Stimulated activated CD8-positive, alpha-beta memory T cell treated with anti-CD3 and anti-CD28 coated beads, Interleukin-2, amount 100 ng/mL, for 1 hour (primary cell): ENCODE measurements at places on chromosomes 11 and 22.

DNA sequence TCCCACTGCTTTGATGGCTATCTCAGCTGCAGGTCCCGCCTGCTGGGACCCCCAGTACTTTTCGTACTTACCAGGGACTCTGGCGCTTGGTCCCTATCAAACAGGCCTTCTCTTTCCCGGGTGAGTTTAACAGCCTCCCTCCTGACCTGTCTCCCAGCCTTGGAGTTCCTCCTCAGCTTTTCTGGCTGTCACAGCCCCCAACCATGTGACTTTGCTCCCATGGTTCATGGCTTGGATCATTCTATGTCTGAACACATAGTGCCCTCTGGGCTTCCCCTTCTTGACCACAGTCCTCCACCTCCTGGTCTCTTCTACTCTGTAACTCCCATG is 56.9 kb downstream of the PARVA start:
- DNase-seq, result no peak

DNA sequence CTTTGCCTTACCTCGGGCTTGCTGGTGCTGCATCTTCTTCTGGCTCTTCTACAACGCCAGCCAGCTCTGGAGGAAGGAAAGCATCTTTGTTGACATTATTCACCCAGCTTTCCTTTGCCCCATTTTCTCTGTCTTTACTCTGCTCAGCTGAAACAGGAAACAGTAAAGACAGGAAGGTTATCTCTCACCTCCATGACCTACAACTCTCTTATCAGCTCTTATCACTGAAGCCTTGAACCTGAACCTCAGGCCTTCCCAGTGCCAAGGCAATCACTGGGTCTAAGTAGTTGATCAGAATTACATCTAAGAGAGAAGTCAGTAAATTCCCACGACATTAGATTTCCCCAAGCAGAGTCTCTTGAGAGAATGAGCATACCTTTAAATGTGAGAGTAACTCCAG is 59.6 kb upstream of the CCDC89 start:
- DNase-seq, result no peak

- DNase-seq, result peak; percentile 19
These were observed 15.8 kb downstream of the TMEM258 start for GRCh38 chr11:61776561-61777075.

- DNase-seq, result no peak
These were observed 22.6 kb downstream of the ACO2 start for GRCh38 chr22:41491374-41492100.

DNA sequence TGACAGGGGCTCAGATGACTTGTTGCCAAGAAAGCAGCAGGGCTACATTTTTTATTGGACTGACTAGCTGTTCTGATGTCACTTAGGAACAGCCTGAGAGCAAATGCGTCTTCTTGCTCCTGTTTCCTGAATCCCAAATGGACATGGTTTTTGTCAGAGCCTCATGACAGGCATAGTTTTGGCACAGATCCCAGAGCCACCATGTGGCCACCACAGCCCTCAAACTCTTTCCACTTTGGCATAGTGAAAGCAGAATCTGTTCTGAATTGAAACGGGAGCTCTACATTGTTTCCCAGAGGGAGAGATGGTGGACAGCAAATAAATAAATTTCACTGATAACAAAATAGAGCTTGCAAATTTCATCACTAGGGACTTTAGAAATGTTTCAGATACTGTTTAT is 222.2 kb downstream of the C11orf87 start:
- DNase-seq, result no peak

DNA sequence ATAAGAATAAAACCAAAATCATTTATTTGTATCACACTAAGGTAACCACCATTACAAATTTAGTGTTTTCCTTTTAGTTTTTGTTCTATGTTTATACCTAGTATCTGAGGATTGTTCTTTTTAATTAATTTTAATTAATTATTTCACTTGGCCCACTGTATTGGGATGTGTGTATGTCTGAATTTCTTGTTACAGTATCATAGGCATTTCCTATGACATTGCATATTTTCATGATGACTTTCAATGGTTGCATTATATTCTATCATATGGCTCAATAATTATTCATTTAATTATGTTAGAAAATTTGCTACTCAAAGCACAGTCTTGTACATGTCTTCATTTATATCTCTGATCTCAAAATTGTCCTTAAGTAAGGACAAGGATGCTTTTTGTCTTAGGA is 41.0 kb downstream of the C11orf71 start:
- DNase-seq, result no peak

- DNase-seq, result no peak
These were observed 4.6 kb upstream of the MICAL3 start for GRCh38 chr22:18028817-18029527.

- DNase-seq, result no peak
These were observed 22.8 kb upstream of the GPR83 start for GRCh38 chr11:94424011-94424410.

- DNase-seq, result no peak
These were observed 8.3 kb downstream of the PICK1 start for GRCh38 chr22:38065539-38065938.

- DNase-seq, result no peak
These were observed 16.5 kb downstream of the HIPK3 start for GRCh38 chr11:33273656-33274055.

DNA sequence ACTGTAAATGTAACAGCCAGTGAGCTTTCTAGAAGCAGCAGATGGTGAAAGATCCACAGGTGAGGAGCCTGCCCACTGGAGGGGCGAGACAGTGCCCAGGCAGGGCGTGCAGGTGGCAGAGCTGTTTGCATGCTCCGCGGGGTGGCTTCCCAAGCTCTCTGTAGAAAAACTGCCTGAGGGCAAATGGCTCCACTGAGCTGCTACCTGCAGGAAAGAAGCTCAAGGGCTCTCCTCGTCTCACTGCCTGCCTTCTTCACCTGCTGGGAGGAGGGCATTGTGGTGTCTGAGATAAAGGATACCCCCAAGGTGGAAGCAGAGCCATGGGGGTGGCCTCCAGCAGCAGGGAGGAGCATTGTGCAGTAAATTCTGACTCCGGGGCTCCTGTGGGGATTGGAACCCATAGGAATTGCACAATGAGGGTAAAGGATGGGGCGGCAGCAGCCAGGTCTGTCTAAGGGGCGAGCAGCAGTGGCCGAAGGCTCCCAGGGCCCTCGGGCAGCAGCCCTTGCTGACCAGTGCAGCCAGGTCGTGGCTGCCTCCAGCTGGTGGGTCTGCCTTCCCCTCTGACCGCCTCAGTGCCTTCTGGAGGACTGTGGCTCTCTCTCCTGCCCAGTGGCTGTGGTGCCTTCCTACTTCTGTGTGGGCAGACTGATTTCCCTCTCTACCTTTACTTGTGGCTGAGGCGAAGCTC is 28.0 kb upstream of the CABP7 start:
- DNase-seq, result no peak

GRCh38 chr11:44854086-44854485 is 96.6 kb downstream of the TP53I11 start:
- no peak for DNase-seq

DNA sequence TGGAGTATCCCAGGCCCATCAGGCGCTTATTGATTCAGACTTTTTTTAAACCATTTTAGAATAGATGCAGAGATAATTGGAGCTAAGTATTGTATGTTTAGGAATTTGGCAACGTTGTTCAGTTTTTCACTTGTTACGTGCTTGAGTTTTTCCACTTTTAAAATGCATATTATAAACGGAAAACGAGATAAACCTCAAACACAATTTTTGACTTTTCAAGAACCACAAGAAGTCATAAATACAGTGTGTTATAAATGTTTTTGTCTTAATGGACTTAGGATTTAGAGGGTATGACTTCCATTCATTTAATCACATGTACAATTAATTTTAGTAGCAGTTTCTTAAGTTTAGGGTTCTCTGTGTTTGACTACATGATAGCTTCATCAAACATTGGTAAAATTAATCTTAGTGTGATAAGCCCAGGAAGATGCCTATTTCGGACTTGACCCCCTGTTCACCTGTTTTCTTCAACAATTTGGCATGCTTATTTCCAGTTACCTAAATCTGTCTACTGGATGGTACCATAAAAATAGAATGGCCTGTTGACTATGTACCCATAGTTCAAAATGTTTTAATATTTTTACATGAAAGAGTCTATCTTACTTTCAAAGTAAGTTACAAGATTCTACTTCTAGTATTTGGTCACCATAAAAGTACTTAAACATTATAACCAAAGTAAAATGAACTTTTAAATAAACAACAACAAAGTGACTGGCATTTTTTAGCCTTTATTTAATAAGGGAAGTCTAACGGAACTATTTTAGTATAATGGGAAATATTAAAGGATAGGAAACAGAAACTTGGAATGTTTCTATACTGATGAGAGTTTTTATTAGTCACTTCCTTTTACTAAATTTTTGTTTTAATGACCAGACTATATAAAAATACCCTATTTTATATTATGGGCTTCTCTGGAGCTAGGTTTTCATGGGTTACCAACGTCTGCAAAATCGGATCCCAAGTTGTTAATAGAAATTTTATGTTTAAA is 1.4 kb downstream of the ZC3H12C start:
- no peak for DNase-seq

- DNase-seq, result no peak
These were observed 49.9 kb upstream of the LDLRAD3 start for GRCh38 chr11:35893796-35894475.

DNA sequence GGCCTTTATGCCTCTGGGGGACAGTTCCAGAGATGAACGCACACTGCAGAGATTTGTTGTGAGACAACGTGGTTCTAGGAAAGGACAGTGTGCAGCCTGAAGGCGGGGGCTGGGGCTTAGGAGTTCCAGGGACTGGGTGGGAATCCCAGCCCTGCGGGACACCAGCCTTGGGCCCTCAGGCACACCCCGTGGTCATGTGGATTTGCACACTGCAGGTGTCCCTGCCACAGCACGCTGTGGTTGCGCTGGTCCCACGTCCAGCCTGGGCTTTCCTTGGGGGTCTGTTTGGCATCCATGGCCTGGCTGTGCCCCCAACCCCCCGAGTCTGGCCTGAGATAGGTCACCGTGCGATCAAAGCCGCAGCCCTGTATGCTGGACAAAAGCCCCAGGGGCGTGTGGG is 7.3 kb downstream of the SHISAL1 start:
- DNase-seq, result no peak

DNA sequence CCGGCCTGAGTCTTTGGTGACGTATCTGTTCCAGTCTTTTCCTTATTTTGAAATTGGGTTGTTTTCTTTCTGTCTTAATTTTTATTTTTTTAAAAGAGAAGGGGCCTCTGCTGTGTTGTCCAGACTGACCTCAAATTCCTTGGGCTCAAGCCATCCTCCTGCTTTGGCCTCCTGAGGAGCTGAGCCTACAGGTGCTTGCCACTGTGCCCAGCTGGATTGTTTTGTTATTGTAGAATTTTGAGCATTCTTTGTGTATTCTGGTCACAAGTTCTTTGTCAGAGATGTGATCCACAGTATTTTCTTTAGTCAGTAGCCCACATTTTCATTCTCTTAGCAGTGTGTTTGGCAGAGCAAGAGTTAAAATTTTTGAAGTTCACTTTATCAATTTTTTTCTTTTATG is 100.1 kb downstream of the ATXN10 start:
- DNase-seq, result no peak

DNA sequence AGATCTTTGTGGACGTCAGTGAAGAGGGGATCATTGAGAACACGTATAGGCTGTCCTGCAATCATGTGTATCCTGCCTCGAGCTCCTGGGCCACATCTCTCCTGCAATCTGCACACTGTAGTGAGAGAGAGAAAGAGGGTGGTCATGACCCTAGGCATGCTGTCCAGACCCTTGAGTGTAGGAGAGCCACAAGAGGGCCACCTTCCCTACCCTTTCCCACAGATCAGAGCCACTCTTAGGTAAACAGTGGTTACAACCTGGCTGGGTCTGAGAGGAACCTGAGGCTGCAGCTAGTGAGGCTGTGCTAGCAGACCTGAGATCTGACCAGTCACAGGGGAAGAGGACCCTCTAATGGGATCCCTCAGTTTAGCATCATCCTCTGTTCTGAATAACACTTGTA is 3.9 kb upstream of the IL18BP start:
- DNase-seq, result no peak

DNA sequence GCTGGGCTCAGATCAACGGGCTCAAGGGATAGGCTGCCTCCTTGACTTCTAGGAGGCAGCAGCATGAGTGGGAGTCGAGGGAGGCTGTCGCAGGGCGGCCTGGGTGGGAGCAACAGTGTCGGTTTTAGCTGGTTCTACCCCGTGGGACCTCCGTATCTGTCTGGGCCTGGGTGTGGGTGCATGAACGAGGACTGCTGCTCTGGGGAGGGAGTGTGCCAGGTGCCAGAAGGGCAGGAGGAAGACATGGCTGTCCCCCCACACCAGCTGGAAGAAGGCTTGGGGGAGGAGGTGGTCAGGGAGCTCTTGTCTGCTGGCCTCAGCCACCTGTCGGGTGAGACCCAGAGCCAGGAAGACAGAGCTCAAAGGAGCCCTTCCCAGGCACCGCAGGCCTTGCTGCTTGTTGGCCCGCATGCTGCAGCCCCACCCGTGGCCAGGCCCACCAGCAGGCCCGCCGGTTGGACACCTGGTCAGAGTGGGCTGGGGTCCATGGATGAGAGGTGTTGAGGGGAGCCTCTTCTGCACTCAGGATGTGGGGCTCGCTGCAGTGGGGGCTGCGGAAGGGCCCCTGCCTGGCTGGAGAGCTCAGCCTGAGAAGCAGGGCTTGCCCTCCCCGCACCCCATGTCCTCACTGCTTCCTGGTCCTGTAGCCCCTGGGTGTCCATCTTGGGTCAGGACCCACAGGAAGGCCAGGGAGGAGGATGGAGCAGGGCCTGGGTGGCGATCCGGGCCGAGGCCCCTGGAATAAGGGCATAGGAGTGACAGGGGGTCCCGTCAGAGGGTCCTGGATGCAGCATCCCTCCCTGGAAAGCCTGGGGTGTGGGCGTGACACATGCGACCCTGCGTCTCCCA is 3.4 kb downstream of the CEND1 start:
- DNase-seq, result no peak

GRCh38 chr11:47161134-47161854 is 15.4 kb downstream of the ARFGAP2 start:
- no peak for DNase-seq

DNA sequence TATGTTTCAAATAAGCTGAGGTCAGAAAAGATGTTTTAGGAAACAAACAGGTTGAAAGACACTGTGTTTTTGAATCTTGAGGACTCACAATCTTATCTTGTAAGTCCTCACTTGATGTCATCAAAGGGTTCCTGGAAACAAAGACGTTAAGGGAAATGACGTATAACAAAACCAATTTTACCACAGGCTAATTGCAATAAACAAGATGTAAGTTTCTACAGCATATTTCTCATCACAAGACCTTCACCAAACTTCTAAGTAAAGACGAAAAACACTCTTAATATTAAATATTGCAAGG is 433.5 kb upstream of the FAT3 start:
- no peak for DNase-seq
